ENCODE measurements at places on chromosomes 13 and 19. TPM values are rescaled to one million over a fixed set of nuclear protein-coding genes. Genes with fewer than 3 reads are reported as not detected.

DNA sequence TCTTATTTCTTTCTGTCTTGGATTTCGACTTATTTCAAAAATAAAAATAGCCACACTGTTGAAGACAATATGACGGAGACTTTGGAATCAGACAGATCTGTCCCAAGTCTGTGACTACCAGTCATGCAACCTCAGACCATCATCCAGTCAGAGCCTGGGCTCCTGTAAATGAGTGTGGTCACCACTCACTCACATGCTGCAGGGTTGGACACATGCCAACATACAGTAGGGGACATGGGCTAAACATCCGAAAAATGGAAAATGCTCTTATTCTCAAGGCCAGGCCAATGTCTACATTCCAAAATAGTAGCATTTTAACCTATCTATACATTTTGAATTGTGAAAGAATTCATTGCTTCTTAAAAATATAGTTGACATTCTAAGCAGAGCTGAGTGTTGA is 75.5 kb upstream of the EDNRB start:
- no peak for DNase-seq

GRCh38 chr19:51060973-51061372 is 3.9 kb downstream of the KLK13 start:
- no peak for DNase-seq

GRCh38 chr13:28582225-28582891 is 76.6 kb upstream of the POMP start:
- no peak for DNase-seq

DNA sequence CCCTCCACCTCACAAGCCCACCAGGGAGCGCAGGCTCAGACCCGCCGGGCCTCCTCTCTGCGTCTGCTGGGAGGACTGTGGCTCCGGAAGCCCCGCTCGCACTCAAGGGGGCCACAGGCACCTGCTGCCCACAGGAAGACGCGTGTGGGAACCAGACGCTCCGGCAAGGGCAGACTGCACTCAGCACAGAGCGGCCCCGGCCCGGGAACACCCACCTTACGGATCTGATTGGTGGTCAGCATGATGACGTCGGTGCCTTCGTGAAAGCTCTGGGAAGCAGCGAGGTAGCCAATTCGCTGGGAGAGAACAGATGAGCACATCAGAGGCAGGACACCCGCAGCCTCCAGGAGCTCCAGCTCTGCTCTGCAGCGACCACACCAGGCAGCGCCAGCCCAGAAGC is 14.6 kb downstream of the AP3D1 start:
- no peak for DNase-seq

DNA sequence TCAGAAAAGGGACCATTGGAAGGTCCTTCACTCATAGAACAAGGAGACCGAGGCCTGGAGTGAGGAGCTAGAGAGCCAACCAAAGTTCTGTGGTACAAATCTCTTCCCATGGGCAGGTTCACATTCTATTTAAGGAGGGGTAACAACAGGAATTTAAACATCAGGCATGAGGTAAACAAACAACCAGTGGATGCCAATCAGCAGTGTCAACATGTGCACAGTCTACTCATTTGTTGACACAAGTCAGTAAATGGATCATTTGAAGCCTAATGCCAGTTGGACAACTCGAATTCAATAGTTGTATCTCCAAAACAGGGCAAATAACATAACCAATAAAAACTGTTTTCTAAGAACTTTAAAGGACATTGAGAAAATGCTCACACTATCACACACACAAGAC is 6.3 kb upstream of the DOCK9 start:
- no peak for DNase-seq

DNA sequence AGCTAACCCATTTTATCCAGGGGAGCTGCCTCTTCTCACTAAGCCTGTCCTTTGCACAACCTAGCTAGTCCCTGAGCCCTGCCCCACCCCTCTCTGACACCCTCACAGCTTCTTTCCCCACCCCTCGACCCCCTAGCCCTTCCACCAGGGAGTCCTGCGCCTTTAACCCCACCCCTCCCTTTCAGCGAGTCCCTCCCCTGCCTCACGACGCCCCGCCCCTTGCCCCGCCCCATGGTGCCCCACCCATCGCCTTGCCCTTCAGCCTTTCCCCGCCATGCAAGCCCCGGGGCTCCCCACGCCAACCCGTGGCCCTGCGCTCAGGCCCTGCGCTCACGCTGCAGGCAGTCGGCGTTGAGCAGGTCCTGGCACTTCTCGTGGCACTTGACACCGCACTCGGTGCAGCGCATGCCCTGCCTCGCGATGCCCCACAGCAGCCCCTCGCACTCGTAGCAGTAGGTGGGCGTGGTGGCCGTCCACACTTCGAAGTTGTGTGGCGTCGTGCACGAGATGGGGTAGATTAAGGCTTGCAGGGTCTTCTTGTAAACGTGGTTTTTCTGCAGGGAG is 40.0 kb downstream of the UNC13A start:
- DNase-seq: no peak

DNA sequence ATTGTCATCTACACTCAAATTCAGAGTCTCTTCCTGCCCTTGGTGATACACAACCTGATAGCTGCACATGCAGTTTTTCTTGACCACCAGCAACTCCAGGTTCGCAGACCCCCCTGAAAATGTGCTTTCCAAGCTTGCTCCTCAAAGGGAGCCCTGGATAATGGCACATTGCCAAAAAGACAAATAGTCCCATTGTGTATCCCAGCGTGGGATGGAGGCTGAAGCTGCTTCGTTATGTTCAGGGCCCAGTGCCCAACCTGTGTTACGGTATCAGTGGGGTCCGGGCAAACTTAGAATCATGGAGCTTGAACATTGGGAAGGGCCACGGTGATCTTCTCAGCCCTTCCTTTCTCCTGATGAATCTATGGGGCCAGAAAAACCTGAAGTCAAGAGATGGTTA is 173.0 kb downstream of the TEX29 start:
- no peak for DNase-seq

DNA sequence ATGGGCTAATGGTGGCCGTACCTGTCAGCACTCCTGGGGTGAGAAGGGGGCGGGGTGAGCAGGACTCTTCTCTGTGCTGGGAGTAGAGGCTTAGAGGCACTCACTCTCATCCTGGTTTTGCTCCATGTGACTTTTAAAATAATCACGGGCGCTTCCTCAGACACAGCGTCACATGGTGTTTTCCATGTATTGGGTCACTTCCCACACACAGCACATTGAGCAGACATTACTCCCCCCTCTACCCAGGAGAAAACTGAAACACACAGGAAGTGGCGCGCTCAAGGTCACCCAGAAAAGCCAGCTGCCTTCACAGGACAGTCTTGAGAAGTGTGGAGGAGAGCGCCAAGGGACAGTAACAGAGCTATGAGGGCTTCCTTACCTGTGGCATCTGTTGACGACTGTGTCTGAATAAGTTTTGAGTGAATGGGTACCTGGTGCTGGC is 23.2 kb downstream of the SPATA13 start:
- no peak for DNase-seq

DNA sequence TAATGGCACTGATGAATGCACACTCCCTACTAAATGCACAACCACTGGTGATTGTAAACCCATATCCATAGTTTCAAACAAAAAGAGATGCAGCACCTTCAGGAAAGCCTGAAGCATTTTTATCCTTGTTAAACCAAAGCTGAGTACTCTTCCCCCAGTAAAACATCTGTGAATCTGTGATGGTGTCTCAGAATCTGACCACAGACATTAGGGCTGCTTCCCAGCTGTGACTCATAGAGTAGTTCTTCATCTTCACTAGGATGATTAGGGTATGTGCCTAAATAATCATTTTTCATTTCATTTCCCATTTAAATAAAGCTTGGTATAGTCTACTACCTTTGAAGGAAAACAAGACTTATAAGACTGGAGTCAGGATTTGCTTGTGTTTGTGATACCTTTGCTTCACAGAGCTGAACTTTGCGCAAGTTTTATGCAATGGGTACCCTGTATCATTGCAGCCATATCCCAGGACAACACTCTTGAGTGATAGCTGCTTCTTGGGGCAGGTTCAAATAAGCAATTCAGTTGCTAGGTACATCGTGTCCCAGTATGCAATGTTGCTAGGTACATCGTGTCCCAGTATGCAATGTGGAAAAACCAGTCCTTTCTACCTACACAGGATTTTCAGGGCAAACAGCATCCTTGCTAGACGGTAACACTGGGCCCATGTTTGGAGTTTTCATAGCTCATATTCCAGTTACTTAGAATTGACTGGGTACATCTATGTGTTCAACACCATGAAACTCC is 277.1 kb downstream of the IRS2 start:
- no peak for DNase-seq

GRCh38 chr13:34172048-34172447 is 354.1 kb downstream of the RFC3 start:
- DNase-seq: no peak

- no peak for DNase-seq
Measured at GRCh38 chr19:43329989-43330388, 23.5 kb upstream of the CD177 start.

GRCh38 chr13:42049454-42049813 is 986 bp downstream of the DGKH start:
- no peak for DNase-seq

DNA sequence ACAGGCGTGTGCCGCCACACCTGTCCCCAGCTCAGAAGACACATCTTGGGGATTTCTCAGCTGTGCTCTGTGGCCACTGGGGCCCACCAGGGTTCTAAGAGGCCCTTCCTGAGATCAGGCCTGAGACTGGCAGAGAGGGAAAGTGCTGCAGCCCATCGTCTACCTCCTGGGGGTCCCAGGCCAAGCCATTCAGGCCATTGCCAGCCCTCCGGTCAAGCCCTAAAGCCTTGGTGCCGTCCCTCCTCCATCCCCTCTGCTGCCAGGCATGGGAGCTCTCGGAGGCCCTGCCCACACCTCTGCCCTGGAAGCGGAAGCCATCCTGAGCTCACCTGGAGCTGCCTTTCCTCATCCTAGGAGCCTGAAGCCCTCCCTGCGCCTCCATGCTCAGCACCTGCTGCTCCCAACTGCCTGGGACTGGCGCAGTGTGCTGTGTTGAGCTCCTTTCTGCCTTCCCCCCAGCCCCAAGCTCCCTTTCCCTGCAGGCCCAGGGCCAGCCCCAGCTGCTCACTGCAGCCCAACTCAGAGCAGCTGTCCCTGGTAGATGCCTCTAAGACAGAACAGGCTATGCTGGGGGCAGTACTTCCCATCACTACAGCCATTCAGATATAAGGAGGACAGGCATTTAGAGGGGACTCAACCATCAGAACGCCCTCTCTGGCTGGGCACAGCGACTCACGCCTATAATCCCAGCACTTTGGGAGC is 2.9 kb downstream of the SLC7A9 start:
- no peak for DNase-seq

DNA sequence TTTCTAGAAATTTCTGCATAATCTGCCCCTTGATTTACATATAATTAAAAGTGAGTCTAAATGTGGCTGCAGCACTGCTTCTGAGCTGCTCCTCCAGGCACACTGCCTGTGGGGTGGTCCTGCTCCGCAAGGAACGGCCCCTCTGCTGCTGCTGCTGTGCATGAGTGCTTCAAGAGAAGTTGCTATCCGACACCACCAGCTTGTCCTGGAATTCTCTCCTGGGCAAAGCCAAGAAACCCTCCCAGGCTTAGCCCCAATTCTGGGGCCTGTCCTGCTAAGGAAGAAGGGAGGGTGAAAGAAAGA is 7.5 kb upstream of the PDCD5 start:
- DNase-seq: no peak

GRCh38 chr13:99218969-99219368 is 18.3 kb downstream of the UBAC2 start:
- DNase-seq: no peak

DNA sequence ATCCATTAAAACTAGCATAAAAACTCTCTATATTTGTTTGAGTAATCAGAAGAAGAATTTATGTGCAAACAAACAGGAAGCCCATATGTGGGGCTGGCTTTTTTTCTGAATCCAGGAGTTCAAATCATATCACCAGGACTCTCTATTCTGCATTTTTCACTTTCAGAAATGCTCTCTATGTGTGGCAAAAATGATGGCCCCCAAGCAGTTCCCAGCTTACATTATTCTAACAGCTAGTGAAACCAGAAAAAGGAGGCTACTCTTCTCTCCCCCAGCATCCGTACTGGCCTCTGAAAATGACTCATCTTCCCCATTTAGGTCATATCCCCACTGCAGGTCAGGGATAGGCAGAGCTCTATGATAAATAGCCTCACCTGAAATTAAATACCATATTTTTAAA is 20.4 kb downstream of the RBM26 start:
- DNase-seq: no peak

DNA sequence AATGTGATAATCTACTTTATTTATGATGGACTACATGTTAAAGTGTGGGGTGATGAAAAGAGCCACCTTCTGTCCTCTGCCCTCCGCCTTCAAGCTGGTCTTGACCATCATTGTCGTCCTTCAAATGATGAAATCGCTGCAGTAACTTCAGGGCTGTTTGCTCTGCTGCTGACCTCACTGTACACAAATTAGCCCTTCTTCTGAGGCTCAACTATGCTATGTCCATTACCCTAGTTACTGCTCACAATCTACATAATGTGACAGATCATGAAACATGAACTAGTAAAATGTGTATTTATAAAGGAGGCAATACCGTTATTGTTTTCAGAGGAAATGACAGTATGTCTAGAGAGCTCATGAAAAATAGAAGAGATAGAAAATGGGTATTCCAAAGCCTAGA is 145.9 kb downstream of the RFC3 start:
- DNase-seq: no peak

- DNase-seq: no peak
Measured at GRCh38 chr13:33207615-33207961, 78.0 kb downstream of the STARD13 start.

GRCh38 chr13:40456397-40456953 is 210.0 kb downstream of the FOXO1 start:
- no peak for DNase-seq

- DNase-seq: no peak
Measured at GRCh38 chr19:17058236-17058635, 17.0 kb downstream of the HAUS8 start.

DNA sequence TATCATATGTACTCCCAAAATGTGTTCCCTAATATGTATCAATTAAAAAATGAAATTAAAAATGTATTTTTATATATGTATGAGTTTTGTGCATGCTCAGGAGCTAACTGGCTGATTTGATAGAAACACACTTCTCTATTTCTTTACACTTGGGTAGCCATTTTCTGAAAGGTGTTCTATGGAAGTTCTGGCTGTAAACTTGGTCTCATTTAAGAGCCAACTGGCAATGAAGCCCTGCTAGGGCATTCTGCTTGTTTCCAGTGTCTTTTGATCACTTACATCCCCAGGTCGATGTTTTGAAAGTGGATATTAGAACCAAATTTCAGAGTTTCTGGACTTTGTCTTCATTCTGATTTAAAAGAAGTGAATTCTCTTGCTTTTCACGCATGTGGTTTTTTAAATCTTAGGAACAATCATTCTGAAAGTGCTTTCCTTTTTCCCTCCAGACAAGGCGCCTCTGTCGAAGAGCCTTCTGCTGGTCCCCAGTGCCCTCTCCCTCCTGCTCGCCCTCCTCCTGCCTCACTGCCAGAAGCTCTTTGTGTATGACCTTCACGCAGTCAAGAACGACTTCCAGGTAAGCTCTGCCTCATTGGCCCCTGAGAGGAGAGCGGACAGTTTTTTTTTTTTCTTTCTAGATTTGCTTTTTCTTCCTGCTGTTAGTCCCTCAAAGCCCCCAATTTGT is 20.1 kb downstream of the GPR18 start:
- DNase-seq: no peak

GRCh38 chr19:55116232-55116858 is 1.1 kb downstream of the PPP1R12C start:
- DNase-seq: peak; percentile 92

Gene ZNF302
- total RNA-seq: 22.7 TPM

Gene FAM216B
- not detected for total RNA-seq

Gene SMARCA4
- 39.2 TPM for total RNA-seq

Gene S1PR2
- 7.1 TPM for total RNA-seq

Gene UGGT2
- 37.8 TPM for total RNA-seq

Gene GNA15
- total RNA-seq: 4.6 TPM

Gene C5AR1
- 7.8 TPM for total RNA-seq

Gene OR4F17
- not detected for total RNA-seq

Gene DHDH
- total RNA-seq: not detected
